ENCODE measurements at places on chromosomes 12 and 14. TPM values are rescaled to one million over a fixed set of nuclear protein-coding genes. Genes with fewer than 3 reads are reported as not detected.

DNA sequence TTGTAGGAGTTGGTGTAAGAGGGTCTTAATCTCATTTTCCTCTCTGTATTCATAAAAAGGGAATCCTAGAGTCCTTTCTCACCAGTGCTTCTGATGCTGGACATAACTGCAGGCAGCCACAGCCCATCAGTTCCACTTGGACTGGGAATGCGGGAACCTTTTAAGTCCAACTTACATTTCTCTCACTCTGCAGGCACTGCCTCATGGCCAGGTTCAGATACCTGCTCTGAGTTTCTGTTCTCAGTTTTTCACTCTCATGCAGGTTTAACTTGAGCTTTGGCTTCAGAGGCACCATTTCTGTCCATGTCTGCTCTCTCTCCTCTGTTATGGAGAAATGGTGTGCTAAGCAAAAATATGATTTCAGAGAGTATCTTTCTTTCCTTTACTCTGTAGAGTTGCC, 4.2 kb downstream of the ACVR1B start:
- no peak for DNase-seq

GRCh38 chr12:42420395-42420794, 94.4 kb downstream of the PPHLN1 start:
- no peak for DNase-seq

DNA sequence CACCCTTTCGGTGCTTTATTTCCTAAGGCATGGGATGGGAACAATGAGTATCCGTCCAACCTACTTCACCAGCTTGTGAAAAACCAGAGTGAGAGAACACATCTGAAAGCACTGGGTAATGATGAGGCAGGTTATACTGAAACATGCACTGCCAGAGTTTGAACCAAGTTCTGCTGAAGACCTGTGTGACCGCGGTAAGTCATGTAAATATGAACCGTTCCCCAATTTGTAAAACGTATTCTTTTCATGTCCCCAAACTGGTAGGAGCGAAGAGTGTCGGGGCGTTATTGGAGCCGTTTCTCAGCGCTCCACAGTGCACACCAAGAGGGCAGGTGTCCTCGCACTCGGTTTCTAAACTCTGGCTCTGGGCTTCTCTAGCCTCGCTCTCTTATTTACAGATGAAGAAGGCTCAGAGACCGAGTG, 788 bp upstream of the NGDN start:
- no peak for DNase-seq

- no peak for DNase-seq
Measured at GRCh38 chr12:56086096-56086495, 6.1 kb downstream of the ERBB3 start.

DNA sequence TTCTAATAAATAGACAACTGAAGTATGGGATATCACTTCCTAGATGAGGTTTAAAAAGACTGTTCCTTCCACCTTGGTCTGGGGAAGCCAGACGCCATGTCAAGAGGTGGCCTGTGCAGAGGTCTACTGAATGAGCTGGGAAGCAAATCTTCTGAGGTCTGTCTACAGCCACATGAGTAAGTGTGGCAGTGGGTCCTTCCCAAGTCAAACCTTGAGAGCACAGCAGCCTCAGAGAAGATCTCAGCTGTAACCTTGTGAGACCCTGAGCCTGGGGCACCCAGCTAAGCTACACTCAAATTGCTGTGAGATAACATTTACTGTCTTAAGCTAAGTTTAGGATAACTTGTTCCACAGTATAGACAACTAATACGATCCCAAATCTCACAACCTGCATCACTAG, 20.2 kb downstream of the NDUFA12 start:
- no peak for DNase-seq

DNA sequence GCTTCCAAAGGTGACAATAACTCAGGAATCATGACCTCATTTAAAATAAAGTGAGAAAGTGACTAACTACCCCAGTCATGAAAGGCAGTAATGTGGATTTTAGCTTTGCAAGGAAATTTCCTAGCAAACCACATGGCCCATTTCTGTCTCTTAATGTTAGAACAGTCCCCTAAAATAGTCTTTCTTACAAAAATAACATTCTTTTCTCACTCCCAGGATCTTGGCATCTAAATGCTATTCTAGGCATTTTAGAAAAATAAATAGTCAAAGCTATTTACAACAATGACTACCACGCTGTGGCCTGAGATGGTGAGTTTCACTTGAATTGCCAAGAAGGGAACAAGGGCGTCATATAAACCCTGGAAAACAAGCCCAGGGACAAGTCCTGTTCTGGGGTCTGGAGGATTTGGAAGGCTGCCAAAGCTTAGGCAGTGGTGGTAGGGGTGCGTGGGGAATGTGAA, 101.2 kb upstream of the CCDC175 start:
- no peak for DNase-seq

DNA sequence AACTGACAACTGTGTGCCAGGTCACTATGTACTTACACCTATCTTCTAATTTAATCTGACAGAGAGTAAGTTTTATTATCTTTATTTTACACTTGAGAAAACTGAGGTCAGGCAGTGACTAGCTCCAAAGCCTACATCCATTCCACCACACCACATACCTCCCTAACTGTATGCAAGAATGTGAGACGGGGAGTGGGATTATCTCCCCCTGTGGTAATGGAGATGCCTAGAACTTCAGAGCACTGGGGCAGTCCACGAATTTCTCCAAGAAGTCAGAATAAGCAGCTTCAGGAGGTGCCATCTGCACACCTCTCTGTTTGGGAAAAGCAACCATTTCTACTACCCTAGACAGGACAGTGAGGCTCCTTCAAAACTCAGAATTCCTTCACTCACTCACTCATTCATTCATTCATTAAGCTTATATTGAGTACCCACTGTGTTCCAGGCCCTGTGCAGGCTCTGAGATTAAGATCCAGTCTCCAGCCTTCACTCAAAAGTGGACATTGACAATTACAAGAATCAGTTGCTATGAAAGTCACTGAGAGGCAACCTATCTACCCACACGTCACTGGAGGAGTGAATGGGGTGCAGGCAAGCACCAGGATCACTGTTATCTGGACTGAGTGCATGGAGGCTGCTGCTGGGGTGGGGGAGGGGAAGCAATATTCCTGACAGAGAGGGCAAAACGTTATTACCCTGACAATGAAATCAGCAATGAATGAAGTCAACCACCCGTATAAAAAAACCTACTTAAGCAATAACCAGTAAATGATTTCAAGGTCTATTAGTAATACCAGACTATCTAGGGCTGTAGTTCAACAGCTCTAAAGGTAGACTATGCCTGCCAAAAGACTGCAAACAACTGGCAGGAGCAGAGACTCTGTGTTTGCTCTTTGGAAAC, 18.0 kb downstream of the SLC7A7 start:
- no peak for DNase-seq

TSPAN8 gene
- total RNA-seq: not detected

NEUROD4 gene
- total RNA-seq: not detected

OVCH1 gene
- total RNA-seq: not detected

LRRC43 gene
- total RNA-seq: 0.60 TPM

CNOT2 gene
- 66.0 TPM for total RNA-seq

CALM1 gene
- total RNA-seq: 409 TPM

MGST1 gene
- total RNA-seq: not detected
